ENCODE measurements at places on chromosomes 7 and 10.

DNA sequence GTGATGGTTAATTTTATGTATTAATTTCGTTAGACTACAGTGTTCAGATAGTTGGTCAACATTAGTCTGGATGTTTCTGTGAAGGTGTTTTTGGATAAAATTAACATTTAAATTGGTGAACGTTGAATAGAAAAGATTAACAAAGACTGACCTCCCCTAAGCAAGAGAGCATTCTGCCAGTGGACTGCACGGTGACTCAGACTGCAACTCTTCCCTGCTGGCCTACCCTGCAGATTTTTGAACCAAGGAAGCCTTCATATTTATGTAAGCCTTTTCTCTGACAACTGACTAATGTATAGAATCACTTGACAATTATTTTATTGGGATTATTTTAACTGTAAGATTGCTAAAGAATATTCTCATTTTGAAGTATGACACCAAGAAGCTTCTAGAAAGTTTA lies 7.9 kb upstream of the ZNF248 start:
- DNase-seq = no peak

GRCh38 chr10:48300556-48300955 lies 5.9 kb upstream of the MAPK8 start:
- DNase-seq = no peak

- DNase-seq = no peak
Observed at GRCh38 chr10:34449836-34450235, 365.3 kb downstream of the PARD3 start.

DNA sequence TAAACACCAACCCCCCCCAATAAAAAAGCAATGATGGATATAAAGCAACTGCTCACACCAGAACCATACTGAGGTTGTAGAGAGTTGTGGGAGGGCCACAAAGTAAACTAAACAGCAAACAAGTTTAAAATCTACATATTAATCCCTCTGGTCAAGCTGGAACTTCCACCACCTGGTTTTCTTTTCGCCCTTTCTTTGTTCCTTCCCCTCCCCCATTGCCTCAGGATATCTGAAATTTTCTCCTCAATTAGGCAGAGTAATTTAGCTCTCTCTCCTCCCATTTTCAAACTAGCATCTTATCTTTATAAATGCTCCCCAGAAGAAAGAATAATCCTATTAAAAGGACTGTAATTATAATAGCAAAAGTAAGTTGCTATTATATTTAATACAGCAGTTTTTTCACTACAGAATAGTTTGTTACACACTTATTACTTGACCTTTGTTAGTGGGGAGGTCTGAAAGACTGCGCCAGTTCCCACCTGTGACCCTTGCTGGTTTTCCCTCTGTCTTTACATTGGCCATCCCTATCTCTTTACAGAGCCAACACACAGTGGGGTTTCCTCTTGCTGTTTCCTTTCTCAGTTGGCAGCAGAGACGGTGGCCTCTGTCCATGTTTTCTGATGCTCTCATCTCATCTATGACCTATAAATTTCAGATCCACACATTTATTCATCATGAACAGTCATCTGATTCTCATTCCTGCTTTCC lies 235.4 kb downstream of the RNLS start:
- DNase-seq = no peak

GRCh38 chr10:117652228-117653169 lies 110.0 kb downstream of the EMX2 start:
- DNase-seq = no peak

- DNase-seq = no peak
Observed at GRCh38 chr10:19979628-19980027, 163.4 kb downstream of the PLXDC2 start.
